ENCODE measurements at places on chromosomes 3 and 15.

DNA sequence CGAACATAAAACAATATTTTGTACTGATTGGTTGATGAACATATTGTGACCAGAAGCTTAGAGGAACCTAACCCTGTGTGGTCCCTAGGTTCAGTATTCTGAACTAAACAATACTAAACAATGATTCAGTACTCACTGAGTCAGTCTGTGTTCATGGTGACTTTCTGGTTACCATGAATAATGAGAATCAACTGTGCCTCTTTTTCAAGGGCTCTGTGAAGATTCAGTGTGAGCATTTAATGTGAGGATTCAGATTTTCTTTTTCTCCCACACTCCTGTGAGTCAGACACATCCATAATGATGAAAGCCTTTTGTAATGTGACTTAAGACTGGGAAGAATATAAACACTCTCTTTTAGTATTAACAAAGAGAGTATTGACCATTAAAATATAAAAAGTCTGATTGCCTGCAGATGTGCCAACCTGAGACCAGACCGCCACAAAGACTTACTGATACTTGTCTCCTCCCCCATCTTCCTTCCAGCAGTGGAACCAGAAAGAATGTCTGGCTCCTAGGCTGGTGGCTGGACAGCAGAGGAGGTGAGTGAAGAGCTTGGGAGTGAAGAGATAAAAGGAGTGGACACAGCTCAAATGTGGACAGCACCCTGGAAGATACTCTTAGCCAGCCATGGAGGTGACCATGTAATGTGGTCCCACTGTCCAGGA, 17.6 kb upstream of the ACTL6A start:
- DNase-seq = peak; percentile 70

DNA sequence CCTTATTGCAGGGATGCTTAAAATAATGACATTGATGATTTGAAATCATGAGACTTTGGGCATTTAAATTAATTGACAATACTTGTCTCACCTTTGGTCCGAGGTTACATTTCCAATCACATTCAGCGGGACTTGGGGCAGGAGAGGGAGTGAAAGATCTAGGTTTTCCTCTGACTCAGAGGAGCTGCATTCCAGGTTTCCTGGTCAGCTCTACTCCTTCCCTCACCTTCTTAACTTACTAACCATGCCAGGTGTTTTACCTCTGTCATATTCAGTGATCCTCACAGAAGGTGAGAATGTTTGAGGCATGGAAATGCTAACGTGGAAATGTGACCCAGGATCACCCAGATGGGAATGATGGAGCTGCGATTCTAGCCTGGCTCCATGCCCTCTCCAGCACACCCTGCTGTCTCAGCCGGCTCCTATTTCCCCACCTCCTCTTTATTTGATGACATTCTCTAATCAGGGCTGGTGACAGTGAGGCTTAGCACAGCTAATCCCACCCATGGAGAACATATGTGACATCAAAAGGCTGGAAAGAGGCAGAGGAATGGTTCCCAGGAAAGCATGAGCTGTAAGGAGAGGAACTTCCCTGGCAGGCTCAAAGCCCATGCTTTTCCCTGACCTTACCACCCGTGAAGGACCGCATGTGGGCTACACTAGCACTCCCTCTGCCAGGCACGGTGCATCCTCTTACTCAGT, 38.7 kb downstream of the THSD4 start:
- DNase-seq = no peak

DNA sequence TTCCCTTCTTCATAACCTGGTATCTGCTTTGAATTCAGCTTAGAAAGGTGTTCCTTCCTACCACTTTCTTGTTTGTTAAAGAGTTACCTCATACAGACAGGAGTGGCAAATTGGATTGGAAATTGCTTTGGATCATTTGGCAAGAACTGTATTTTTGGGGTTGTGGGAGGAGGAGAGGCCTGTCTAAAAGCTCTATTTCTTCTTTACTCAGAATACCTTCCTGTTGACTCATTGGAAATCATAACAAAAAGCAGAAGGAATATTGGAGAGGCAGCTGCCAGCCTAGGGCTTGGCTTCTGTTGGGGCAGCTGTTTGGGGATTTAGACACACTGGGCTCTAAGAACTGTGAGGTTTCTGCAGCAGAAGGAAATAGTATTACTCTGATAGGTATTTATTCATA, 14.2 kb downstream of the IQGAP1 start:
- DNase-seq = peak; percentile 82

GRCh38 chr15:35481064-35481463, 64.9 kb downstream of the DPH6 start:
- DNase-seq = no peak

DNA sequence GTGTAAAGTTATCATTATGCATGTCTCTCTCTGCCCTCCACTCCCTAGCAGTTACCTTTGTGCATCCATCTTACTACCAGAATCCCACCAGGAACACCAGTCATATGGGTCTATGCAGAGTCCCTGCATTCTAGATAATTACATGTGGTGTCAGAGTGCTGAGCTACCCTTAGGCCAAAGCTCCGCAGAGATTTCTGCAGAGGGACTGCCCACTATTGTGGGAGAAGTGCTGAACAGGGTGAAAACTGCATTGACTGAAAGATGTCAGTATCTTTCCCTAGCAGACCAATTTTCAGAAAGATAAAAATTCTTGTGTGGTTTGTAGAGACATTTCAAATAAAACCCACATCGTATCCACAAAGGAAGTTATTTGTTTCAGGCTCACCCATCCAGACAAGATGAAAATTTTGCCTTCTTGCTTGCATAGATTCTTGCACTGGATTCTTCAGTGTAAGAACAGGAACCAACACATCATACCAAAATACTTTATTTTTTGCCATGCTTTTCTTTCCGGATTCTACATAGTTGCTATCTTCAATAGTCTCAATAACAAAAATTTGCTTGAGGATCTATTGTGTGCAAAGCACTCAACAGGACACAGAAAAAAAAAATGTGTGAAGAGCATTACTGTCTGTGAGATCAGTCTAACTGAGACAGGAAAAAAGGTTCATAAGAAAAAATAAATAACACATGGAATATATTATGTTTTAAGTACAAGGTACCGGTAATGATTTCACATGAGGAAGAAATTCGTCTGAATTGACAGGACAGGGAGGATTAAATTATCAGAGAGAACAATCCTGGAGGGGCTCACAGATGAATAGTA, 32.0 kb upstream of the CCDC80 start:
- no peak for DNase-seq

- DNase-seq = no peak
Measured at GRCh38 chr15:31014608-31014925, 23.1 kb upstream of the MTMR10 start.

GRCh38 chr3:178189854-178190253, 346.4 kb upstream of the KCNMB2 start:
- DNase-seq = no peak

DNA sequence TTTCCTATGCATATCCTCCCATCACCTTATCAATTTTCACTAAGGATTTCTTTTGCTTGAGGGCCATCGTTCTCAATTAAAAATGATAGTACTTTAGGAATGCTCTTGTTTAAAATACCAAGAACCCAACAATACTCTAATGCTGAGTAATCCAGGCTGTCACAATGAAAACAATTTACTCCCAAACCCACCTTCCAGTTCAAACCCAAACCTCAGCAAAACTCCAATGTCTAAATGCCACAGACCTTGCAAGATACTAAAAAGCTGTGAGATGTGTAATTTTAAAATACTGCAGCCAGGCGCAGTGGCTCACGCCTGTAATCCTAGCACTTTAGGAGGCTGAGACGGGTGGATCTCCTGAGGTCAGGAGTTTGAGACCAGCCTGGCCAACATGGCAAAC, 889.8 kb downstream of the ROBO1 start:
- no peak for DNase-seq

DNA sequence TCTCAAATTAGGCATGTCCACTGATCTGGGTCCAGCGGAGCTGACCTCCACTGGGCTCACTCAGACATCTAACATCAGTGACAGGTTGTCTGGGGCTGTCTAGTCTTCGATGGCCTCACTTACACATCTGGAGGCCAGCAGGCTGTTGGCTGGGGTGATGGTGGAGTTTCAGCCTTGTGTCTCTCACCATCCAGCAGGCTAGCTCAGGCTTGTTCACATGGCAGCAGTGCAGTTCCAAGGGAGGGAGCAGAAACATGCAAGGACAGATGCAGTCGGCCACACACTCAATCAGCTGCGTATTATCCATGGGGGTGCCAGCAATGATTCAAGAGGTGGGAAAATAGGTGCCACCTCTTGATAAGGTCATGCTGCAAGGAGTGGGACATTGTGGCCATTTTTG, 292.5 kb downstream of the SHQ1 start:
- no peak for DNase-seq

DNA sequence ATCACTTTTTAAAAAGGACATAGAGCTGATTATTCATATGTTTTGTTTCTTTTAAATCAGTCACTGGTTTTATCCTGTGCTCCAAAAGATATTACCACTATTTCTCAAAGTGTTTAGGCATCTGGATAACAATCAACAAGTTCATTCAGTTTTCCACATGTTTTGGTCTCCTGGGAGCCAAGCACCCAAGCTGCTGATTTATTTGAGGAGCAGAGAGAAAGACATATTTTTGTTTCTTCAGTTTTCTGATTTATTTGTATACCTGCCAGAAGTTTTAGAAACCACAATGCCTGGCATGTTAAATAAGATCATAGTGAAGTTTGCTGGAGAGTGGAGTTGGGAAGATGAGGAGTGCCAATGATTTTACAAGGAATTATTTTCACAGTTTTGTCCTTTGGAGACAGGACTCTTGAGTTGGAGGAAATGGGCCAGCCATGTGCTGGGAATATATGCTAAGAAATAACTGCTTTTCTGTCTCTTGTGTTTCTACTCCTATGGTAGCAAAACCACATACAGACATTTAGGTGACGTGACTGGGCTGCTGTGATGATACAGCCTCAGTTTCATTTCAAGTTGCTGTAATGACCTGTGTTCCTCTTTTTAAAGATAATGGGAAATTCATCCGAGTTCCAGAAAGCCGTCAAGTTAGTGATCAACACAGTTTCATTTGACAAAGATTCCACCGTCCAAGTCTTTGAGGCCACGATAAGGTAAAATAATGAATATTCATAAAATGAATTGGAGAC, 11.7 kb downstream of the EDEM1 start:
- DNase-seq = peak; percentile 91

- DNase-seq = no peak
Measured at GRCh38 chr15:27449941-27450340, 479.0 kb downstream of the GABRG3 start.

- DNase-seq = no peak
Measured at GRCh38 chr3:195159117-195159813, 111.7 kb downstream of the XXYLT1 start.

DNA sequence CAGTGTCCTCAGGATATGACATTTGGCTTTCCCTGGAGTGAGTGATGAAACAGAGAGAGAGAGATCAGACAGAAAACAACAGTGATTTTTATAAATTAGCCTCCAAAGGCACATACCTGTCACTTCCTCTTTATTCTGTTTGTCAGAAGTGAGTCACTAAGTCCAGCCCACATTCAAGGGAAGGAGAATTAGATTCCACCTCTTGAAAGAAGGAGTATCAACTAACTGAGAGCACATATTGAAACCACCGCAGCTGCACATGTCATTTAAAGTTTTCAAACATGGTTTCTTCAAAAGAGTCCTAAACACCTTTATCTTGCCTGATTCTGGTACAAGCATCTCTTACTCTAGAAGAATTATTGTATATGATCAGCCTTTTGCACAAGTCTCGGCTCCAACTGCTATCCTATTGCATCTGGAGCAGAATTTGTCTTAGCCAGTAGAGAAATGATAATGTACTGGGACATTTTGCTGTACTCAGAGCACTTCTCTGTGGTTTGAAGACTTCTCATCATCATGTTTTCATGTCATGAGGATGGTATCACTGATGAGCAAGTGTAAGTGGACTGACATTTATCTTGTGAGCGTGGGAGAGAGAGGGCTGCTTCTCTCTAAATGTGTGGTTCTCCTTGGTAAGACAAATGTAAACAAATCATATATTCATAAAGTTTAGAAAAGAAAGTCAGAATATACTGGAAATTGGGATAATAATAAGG, 338.9 kb upstream of the CFAP20DC start:
- DNase-seq = peak; percentile 74

DNA sequence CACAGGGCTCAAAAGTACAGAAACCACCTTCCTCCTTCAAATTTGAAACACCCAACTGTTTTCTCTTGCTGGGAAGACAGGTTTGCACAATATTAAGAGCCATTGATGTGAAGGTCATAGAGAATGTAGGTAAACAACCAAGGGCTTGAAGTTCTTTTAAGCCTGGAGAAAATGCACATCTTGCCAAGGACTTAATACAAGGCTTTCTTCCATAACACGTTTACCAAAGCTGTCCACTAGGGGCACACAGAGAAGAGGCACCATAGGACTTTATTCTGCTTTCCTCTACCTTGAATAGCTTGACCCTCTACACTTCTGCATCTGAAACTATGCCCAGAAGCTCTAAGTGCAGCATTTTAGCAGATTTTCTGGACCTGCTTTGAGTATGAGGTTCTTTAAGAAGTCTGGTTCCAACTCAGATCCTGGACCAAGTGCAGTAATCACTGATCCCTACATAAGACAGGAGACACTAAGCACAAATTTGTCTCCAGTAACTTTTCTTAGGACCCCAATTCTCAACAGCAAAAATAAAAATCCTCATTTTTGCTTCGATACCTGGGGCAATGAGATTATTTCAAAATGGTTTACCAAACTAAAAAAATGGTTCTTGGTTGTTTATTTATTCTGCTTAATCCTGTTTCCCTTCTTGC, 138.0 kb downstream of the FBN1 start:
- peak; percentile 44 for DNase-seq

GRCh38 chr15:42693942-42694341, 43.0 kb downstream of the CDAN1 start:
- no peak for DNase-seq
